ENCODE measurements at places on chromosomes 12 and 14.
A peak's percentile ranks its signal among the peaks of the same experiment; 100 is the strongest.

DNA sequence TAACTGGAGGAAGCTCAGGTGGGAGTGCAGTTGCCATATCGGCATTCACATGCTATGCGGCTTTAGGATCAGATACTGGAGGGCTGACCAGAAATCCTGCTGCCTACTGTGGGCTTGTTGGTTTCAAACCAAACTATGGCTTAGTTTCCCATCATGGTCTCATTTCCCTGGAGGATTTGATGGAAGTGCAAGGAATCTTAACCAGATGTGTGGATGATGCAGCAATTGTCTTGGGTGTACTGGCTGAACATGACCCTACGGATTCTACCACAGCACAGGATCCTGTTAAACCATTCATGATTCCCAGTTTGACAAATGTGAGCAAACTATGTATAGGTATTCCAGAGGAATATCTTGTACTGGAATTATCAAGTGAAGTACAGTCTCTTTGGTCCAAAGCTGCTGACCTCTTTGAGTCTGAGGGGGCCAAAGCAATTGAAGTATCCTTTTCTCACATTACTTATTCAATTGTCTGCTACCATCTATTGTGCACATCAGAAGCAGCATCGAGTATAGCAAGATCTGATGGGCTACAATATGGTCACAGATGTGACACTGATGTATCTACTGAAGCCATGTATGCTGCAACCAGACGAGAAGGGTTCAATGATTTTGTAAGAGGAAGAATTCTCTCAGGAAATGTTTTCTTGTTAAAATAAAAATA, 42.9 kb downstream of the RALGAPA1 start:
- DNase-seq: no peak

- no peak for DNase-seq
These were observed 77.1 kb downstream of the FGD4 start for GRCh38 chr12:32476446-32476845.

DNA sequence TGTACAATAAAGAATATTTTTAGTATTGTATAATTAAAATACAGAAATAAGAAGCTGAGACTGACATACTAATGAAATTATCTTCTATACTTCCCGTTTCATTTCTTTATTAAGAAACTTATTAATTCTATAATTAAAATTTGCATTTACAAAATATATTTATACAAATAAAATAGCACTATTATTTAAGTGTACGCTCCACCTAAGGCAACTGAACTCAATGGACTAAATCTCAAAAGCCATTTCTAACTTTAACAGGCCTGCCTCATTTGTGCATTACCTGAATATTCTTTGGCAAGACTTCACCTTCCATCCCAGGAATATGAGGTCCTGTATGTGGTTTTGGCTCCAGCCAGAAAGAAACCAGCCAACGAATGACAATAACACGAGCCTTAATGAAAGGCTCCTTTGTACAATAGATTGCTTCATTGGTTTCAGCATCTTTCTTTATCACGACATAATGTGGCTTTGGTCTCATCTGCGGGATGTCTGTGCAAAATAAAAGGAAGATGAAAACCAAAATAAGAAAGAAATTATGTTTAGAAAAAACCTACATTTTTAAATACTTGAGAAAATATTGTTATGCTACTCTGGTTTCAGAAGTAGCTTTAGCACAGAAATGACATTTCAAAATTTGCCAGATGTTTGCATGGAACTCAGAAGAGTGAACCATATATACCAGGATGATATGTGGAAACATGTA, 58.7 kb downstream of the RALGAPA1 start:
- DNase-seq: no peak

DNA sequence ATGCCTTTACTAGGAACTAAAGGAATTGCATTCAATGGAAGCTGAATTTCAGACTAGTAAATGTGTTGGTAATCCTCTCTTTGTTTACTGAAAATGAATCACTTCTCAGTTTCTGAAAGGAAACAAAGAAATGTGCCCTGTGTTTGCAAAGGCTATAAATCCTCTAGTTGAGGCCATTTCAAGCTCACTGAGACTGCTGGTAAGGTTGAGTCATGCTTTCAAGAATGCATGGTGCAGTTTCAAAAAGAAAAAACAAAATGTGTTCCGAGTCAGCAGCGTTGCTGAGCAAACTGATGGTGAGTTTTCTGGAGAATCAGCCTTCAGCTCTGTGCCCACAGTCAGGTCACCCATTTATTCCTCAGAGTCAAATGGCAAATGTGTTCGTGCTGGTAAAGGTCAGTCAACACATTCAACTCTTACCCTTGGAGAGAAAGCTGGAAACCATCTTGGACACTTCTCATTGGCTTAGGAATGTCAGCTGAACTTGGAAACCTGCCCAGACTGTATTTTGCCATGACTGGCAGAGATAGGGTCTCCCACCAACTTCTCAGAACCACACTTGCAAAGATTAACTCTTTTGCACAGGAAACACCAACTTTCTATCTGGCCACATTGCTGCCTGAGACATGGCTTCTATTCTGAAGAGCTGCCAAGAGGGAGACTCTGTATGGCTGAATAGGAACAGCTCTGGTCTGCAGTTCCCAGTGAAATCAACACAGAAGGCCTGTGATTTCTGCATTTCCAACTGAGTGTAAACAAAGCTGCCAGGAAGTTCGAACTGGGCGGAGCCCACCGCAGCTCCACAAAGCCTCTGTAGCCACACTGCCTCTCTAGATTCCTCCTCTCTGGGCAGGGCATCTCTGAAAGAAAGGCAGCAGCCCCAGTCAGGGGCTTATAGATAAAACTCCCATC, 484.4 kb downstream of the ATP23 start:
- peak; percentile 97 for DNase-seq

- no peak for DNase-seq
These were observed 59.1 kb downstream of the ATP23 start for GRCh38 chr12:58000499-58000898.

DNA sequence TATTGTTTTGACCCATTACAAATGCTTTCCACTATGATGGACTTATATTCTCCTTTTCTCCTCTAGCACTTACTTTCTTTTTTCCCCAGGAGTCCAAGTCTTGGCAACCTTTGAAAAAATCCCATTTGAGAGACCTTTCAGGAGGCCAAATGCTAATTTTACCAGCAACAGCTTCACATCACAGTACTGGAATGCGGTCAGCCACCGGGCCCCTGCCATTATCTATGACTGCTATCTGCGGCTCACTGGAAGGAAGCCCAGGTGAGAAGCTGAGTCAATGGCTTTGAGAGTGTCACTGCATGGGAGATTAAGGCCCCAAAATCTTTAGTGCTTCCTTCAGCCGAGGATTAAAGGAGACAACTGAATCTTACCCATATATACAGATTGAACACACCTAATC, 64.2 kb downstream of the ERGIC2 start:
- peak; percentile 94 for DNase-seq
